ENCODE measurements at places on chromosomes 2 and 18. TPM values are rescaled to one million over a fixed set of nuclear protein-coding genes. Genes with fewer than 3 reads are reported as not detected.

DNA sequence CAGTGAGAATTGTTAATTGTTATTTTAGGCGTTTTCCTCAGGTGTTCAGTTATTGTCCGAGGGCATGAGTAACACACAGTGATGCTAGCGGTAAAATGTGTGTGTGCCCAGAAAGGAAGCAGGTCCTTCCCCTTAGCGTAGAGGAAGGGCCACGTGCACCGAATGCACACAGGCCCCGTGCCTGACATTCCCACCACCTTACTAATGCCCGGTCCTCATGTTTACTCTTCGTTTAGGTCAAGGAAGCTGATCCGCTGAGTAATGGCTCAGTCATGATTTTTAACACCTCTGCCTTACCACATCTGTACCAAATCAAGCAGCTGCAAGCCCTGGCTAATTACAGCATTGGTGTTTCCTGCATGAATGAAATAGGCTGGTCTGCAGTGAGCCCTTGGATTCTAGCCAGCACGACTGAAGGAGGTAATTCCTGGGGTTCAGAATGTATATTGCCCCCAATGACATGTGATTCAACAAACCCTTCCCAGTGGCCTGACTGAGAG, 76.7 kb downstream of the MERTK start:
- no peak overlapping the region for H3K4me3 ChIP-seq
- no peak for DNase-seq
- H3K36me3 ChIP-seq, result peaks cover 5% of the 10 kb centered on the region
- no peak overlapping the region for H3K27ac ChIP-seq
- peaks cover 5% of the 10 kb centered on the region for H3K4me1 ChIP-seq
- peaks cover 23% of the 10 kb centered on the region for H3K27me3 ChIP-seq

Gene DSG4
- not detected for total RNA-seq

Gene MDH1B
- not detected for total RNA-seq

DNA sequence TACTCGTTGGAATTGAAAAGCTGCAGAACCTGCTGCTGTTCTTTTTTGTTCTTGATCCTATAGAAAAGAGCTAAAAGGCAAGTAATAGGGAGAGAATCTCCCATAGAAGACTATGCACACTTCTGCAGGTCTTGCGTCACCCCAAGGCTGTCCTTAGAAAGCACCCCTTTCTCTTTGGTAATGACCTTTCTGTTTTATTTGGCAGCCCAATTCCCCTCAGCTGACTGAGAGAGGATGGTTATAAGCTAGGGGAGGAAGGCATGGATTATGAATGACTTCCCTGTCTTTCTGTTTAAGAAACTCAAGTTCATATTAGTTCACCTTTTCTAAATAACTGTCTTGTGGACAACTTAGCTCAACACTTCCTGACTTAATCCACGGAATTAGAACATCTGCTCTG, 122.9 kb downstream of the TXNL1 start:
- no peak overlapping the region for H3K27ac ChIP-seq
- H3K27me3 ChIP-seq, result peaks cover 44% of the 10 kb centered on the region
- H3K4me1 ChIP-seq, result no peaks in the 10 kb centered on the region
- H3K4me3 ChIP-seq, result no peak overlapping the region

Gene CAVIN2
- total RNA-seq, result 6.1 TPM

Gene CARF
- 10.5 TPM for total RNA-seq

GRCh38 chr2:158011055-158011771, 90.5 kb upstream of the UPP2 start:
- no peak for DNase-seq
- peaks cover 19% of the 10 kb centered on the region for H3K4me1 ChIP-seq
- H3K27me3 ChIP-seq, result no peaks in the 10 kb centered on the region
- H3K36me3 ChIP-seq, result no peaks in the 10 kb centered on the region

DNA sequence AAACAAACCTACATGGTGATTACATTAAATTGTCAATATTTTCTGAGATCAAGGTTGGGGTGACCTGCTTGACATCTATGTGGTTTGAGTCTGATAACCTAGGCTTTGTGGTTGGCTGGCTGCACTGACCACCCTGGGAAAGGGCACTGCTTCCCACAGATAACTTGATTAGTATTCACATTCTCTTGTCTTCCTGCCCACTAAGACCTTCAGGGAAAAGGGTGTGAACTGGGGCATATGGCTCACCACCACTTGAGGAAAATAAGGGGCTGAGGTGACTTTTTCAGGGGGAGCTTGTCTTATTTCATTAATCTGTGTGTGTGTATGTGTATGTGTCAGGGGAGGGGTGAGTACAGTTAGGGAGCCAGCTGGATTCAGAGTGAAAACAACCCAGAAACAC, 1.5 kb downstream of the SMYD1 start:
- peaks cover 8% of the 10 kb centered on the region for H3K27me3 ChIP-seq
- no peaks in the 10 kb centered on the region for H3K36me3 ChIP-seq
- no peak overlapping the region for H3K27ac ChIP-seq
- H3K4me3 ChIP-seq, result no peak overlapping the region
- H3K4me1 ChIP-seq, result no peaks in the 10 kb centered on the region
- DNase-seq, result no peak

Gene UGT1A4
- not detected for total RNA-seq

Gene MAL
- 127 TPM for total RNA-seq

Gene CRIM1
- 2.3 TPM for total RNA-seq

DNA sequence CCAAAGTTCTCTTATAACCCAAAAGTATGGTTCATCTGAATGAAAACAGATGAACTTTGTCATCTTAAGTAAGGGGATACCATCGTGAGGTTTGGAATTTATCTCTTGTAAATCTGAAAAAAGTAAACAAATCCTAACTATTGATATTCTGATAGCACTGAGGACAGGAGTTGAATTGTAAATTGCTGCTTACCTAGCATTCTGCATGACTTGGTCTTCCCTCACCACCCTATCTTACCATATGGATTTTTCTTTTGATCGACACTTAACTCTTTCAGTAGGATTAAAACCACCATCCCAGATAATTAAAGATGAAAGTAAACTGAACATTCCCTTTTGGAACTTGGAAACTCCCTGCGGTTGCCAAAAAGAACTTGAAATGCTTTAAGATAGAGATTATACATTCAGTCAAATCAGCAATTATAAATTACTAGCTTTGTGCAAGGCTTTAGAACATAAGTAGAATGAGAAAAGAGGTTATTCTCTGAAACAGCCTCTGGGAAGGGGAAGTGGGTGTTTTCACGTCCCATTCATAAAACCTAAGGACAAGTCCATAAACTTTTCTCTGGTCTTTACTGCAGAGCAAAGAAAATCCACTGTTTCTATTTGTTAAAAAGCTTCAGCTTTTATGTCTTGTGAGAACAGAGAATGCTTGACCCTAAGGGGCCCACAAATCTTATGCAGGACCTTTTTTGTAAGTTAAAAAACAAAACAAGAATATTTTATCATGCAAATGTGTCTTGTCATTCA, 49.7 kb upstream of the ZNF397 start:
- peaks cover 2% of the 10 kb centered on the region for H3K4me1 ChIP-seq
- peaks cover 15% of the 10 kb centered on the region for H3K27me3 ChIP-seq
- H3K4me3 ChIP-seq, result no peak overlapping the region
- no peak for DNase-seq
- no peaks in the 10 kb centered on the region for H3K36me3 ChIP-seq

Gene CPLX4
- total RNA-seq, result not detected

DNA sequence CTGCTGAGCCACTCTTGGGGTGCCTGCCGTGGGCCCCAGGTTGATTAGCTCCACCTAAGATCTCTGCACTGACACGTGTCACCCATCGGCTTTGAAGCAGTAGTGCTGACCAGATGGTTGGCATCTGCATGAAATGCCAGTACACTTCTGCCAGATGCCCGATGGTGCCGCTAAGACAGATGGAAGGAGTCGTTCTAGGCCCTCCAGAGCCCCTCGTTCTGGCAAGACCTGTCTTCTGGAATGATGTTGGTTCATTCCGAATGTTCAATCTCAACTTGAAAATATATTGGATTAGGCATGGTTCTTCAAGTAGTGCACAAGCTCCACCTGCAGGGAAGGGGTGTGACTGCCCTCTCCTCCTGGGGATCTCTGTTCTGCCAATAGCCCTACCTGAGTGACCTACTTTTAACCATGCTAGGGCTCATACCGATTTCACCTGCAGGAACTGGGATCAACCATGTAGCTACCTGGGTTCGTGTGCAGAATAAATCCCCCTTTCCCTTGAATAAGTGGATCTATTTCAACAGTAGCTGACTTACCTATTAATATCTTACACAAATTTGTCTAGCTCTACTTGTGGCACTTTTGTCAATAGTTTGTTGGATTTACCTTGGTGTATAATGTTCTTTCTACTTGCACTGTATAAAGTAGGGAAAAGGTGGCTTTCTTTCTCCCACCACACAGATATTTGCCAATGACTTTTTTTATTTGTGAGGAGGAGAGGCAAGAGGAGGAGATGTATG, 342.6 kb downstream of the CTNNA2 start:
- H3K4me3 ChIP-seq, result no peak overlapping the region
- no peak for DNase-seq
- no peaks in the 10 kb centered on the region for H3K4me1 ChIP-seq
- H3K27me3 ChIP-seq, result no peaks in the 10 kb centered on the region

Gene APCDD1
- not detected for total RNA-seq

DNA sequence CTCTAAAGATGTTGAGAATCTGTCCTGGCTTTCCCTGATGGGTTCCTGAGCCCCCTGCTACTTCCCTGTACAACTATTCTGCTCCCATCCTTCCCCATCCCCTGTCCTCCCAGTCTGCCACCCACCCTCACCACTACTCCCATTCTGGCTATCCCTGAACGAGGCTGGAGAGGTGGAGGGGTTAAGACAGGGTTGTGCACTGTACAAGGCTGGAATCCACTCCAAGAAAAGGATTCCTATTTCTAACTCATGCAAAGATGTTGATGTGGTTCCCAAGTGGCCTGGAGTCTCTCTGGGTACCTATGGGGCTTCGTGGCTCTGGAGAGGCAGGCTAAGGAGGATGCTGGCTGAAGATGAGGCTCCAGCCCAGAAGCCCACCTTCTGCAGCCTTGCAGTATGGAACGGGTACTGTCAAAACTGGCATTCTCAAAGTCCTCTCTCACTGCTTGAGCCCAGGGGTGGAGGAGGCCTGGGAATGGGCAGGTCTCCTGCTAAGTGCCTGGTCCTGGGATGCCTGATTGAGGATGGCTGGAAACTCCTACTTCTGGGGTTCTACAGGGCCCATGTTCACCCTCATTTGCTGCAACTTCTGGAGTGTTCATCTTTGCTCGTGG, 1.3 kb upstream of the FEV start:
- H3K27me3 ChIP-seq, result peaks cover 84% of the 10 kb centered on the region
- peaks cover 23% of the 10 kb centered on the region for H3K4me1 ChIP-seq
- H3K27ac ChIP-seq, result no peak overlapping the region
- no peak for DNase-seq

Gene DSC1
- 0.15 TPM for total RNA-seq

- H3K27me3 ChIP-seq, result peaks cover 34% of the 10 kb centered on the region
- peaks cover 8% of the 10 kb centered on the region for H3K4me1 ChIP-seq
- DNase-seq, result no peak
- H3K4me3 ChIP-seq, result no peak overlapping the region
- no peak overlapping the region for H3K27ac ChIP-seq
These were observed 58.8 kb upstream of the SLC38A11 start for GRCh38 chr2:165013944-165014619.

- no peaks in the 10 kb centered on the region for H3K36me3 ChIP-seq
- no peak for DNase-seq
- peaks cover 3% of the 10 kb centered on the region for H3K4me1 ChIP-seq
- no peaks in the 10 kb centered on the region for H3K27me3 ChIP-seq
- no peak overlapping the region for H3K4me3 ChIP-seq
- H3K27ac ChIP-seq, result no peak overlapping the region
These were observed 112.0 kb downstream of the TRABD2A start for GRCh38 chr2:84768840-84769239.

Gene VWC2L
- total RNA-seq, result not detected

- no peak overlapping the region for H3K27ac ChIP-seq
- peaks cover 7% of the 10 kb centered on the region for H3K36me3 ChIP-seq
- no peaks in the 10 kb centered on the region for H3K4me1 ChIP-seq
- H3K4me3 ChIP-seq, result no peak overlapping the region
These were observed 145.9 kb downstream of the COPS8 start for GRCh38 chr2:237231593-237231992.

Gene MFSD6
- total RNA-seq, result 36.2 TPM

Gene TRIP12
- total RNA-seq, result 202 TPM

DNA sequence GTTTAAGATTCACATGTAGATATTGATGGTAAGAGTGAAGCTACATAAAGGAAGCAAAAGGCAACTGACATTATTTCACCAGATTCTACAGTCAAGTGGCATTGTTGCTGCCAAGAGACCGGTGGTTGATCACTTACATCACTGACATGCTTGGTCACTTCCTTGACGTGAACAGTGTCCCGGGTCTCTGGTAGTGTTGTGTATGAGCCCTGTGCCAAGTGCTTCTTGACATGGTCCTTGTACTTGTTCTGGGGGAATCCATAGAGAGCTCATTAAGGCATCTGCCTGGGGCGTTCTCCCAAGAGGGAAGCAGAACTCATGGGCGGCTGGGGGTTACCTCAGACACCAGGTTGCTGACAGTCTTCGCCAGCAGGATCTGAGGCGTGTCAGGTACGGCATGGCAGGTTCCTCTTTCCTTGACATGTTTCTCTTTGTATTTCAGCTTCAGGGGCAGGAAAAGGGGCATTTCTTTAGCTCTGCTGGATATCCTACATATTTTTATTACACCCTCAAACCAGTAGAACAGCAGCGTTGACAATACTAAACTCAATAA, 116.2 kb downstream of the RIF1 start:
- no peak overlapping the region for H3K4me3 ChIP-seq
- no peaks in the 10 kb centered on the region for H3K27me3 ChIP-seq
- no peak overlapping the region for H3K27ac ChIP-seq

GRCh38 chr2:32553829-32554432, 73.9 kb upstream of the TTC27 start:
- H3K4me1 ChIP-seq, result no peaks in the 10 kb centered on the region
- H3K4me3 ChIP-seq, result no peak overlapping the region
- no peaks in the 10 kb centered on the region for H3K36me3 ChIP-seq
- no peak for DNase-seq

DNA sequence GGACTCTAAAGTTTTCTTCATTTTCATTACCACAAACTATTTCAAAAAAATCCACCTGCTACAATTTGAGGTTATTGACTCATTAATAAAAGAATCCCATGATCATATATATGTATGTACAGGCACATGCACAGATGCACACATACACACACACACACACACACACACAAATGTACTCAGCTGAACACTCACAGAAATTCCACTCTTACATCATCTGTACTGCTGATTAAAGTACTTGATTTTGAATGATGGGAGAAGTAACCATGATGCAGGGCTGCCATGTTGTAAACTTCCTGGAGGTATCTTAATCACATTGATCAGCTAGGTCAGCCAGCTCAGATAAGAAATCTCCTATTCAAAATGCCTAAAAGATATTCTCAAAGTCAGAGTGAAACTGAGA, 1313.2 kb upstream of the NRXN1 start:
- no peaks in the 10 kb centered on the region for H3K4me1 ChIP-seq
- H3K4me3 ChIP-seq, result no peak overlapping the region
- no peaks in the 10 kb centered on the region for H3K36me3 ChIP-seq
- H3K27ac ChIP-seq, result no peak overlapping the region
- no peak for DNase-seq
- no peaks in the 10 kb centered on the region for H3K27me3 ChIP-seq

Gene RGPD4
- total RNA-seq, result 0.39 TPM

Gene PMAIP1
- 111 TPM for total RNA-seq

GRCh38 chr2:222485367-222486211, 61.2 kb downstream of the SGPP2 start:
- no peak overlapping the region for H3K4me3 ChIP-seq
- no peak overlapping the region for H3K27ac ChIP-seq
- peaks cover 5% of the 10 kb centered on the region for H3K4me1 ChIP-seq
- H3K36me3 ChIP-seq, result no peaks in the 10 kb centered on the region
- no peak for DNase-seq

Gene CKAP2L
- 0.37 TPM for total RNA-seq

Gene CNRIP1
- 0.17 TPM for total RNA-seq
